ENCODE measurements at places on chromosomes 7 and 10. TPM values are rescaled to one million over a fixed set of nuclear protein-coding genes. Genes with fewer than 3 reads are reported as not detected.

The KIAA1549 gene
- total RNA-seq: 1.8 TPM

The MYH16 gene
- not detected for total RNA-seq

The MRPL43 gene
- 58.3 TPM for total RNA-seq

The PPP1R9A gene
- total RNA-seq: 21.9 TPM

The SSC4D gene
- total RNA-seq: 1.3 TPM

DNA sequence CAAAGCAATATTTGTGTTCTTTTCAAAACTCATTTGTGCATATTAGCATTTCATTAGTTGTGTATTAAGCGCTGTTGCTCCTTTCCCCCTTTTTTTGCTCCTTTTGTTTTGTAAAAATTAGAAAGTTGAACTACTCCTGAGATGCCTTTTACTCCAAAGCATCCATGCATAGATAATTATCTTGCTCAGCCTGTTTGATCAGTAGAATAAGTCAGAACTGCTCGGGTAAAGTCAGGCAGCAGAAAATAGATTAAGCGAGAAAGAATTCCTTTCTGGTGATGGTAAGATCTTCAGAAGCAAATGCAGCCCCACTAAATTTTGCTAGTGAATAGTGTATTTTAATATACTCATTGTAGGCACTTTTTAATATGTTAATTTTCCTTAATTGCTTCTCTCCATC lies 227.1 kb downstream of the TEX36 start:
- DNase-seq: no peak

- no peak for DNase-seq
Measured at GRCh38 chr7:138350701-138351357, 109.2 kb upstream of the TRIM24 start.

- no peak for DNase-seq
Measured at GRCh38 chr7:74191231-74191630, 17.1 kb downstream of the EIF4H start.

- DNase-seq: no peak
Measured at GRCh38 chr10:35926846-35927245, 284.8 kb upstream of the FZD8 start.

DNA sequence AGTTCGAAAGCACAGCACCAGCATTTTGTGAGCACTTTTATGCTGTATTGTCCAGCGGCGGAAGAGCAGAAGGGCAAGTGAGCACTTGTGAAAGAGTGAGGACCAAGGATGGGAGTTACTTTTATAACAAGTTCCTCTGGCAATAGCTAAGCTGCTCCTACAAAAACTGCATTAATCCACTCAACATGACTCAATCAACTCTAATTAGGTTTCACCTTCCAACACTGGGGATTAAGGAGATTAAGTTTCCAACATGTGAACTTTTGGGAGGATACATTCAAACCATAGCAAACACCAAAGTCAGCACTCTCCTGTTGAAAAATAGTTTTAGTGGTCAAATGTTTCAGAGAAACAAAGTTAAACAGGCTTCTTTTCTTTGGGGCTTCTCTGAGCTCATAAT lies 844.5 kb downstream of the REEP3 start:
- no peak for DNase-seq
